ENCODE measurements at places on chromosomes 5 and 9.

DNA sequence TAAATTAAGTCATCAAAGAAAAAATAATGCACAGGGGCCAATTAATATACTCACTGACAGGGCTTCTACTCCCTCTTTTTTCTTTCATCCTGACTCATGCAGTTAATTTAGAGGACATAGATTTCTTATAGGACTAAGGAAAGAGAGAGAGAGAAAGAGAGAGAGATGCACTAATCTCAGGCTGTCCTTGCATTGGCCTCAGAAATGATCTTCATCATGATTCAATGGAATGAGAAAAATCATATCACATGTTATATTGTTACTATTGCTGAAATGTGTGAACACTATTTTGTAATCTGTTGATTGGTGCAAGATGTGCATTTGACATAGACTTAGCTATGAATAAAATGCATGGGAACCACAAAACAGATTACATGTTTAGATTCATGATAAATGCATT, 608.3 kb upstream of the NUDT12 start:
- DNase-seq: no peak

DNA sequence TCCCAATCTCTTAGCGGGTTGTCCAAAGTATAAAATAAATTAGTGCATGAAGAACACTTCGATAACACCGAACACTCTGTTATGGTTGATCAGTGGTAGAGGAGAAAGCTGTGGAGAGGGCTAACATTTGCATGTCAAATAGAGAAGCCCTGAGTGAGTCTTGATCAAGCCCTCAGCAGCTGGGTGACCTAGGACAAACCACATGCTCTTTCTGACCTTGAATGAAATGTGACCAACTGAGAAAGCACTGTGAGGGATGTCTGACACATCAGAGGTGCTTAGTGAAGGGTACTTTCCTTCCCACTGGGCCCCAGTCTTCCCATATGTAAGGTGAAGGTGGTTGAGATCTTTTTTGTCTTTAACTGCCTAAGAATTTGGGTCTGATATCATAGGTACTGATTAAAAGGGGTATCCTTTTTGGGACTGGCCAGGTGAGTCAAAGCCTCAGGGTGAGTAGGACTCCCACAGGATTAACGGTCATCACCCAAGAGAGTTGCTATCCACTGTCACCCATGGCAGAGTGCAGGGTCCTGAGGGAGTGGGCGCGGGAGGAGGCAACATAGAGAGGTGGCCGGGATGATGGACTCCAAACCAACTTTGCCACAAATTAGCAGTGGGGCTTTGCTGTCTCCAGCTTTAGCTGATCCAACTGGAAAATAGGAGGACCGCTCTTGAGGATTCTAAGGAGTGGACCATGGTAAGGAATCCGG, 53.5 kb downstream of the KIF4B start:
- no peak for DNase-seq

DNA sequence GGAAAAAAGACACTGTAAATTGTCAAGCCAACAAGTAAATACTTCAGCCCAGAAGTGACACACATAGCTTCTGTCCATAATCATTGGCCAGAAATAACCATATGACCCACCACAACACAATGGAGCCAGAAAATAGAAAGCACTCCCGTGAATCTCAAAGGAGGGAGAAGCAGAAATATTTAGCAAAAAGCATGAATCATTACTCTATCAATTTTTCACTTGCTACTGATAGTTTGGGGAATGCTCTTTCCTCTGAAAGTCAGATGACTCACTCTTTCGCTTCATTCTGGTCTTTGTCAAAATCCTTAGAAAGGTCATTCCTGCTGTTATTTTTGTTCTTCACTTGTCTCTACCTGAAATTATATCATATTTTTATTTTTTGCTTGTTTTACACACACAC, 312.6 kb downstream of the TMEM232 start:
- no peak for DNase-seq

- DNase-seq: no peak
Observed at GRCh38 chr9:19173598-19174125, 46.4 kb upstream of the PLIN2 start.

DNA sequence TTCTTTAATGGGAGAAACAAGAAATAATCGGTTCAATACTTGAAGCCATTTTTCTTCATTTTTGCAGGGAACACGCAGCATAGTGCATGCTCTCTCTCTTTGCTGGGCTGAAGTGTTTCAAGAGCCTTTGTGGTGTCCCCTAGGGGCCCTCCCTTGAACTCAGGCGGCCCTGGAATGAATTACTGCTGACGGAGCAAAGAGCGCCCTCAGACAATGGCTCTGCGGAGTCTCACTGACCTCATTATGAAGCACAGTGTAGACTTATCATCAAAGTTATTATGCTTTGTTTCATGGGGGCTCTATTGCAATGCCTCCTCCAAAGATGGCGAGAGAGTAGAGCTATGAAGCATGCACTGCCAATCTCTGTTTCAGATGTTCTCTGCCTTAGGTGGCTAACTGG, 64.8 kb upstream of the ADCY2 start:
- DNase-seq: no peak

GRCh38 chr9:79087133-79087532, 484.6 kb upstream of the TLE4 start:
- no peak for DNase-seq

DNA sequence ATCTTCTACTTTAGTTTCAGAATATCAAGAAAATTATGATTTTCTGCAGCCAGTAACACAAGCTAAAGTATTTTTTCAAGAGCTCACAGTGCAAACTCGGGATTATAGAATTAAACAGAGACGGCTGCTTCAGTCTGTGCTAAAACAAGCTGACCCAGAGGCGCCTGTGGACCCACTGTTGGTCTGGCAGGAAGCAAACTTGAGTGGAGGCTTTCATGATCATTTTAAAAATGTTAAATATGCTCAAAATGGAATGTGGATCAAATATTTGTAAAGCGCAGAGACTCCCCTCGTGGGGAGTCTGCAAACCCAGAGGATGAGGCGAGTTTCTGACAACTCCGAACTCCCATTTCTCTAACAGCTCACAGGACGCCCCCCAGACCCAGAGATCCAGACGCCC, 13.0 kb downstream of the ROR2 start:
- DNase-seq: no peak

- peak; percentile 58 for DNase-seq
Observed at GRCh38 chr9:132235894-132236661, 74.2 kb downstream of the NTNG2 start.

- DNase-seq: peak; percentile 35
Observed at GRCh38 chr9:26744191-26744965, 148.2 kb downstream of the CAAP1 start.

DNA sequence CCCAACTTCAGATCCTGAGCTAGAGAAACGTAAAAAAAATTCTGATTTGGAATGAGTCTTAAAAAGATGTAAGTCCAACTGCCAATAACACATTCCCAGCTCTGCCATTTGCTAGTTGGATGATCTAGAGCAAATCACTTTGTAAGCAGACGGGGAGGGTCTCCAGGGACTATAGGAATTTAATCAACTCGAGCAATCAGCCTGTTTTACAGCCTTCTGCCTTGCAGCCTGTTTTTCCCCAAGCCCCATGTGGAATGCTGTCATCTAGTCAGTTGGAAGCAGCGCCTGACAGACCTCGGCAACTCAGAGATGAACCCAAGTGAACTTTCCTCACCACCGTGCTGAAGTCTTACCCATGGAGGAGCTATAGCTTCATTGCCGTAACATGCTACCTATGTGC, 34.8 kb upstream of the HRH2 start:
- DNase-seq: no peak

DNA sequence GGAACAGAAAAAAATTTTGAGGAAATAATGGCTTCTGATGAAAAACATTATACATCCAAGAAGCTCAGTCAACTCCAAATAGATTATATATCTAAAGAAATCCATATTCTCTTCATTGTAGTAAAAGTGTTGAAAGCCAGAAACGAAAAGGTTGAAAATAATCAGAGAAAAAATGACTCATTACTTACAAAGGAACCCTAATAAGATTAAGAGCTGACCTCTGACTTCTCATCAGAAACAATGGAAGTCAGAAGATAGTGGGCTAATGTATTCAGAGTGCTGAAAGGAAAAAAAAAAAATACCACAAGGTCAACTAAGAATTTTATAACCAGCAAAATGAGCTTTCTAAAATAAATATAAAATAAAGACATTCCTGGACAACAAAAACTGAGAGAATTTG, 60.0 kb downstream of the HSD17B4 start:
- no peak for DNase-seq

DNA sequence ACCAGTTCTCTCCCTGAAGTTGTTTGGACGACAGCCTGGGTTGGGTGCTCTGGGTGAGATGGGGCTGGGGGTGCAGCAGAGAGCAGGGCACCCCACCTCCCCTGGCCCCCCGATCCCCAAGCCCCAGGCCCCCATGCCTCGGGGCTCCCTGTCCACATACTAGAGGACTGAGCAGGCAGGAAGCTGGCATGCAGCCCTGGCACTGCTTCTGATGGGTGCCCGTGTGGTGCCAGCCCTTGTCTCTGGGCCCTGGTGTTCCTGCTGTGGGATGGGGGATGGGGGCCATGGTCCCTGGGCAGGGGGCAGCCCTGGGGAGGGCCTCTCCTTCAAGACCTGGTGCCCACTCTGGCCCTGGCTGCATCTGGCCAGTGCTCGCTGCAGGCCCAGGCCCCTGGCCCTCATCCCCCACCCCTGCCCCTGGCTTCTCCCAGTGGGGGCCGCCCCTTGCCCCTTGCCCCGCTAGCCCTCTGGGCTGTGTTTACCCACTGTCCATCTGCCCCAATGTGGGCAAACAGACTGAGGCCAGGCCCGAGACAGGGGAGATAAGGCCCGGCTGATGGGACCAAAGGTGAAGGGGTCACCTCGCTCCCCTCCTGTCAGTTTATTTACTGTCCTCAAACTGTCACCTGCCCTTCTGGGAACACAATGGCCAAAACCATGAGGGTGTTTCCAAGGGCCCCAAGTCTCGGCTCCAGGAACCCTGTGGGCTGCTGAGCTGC, 67.3 kb upstream of the RXRA start:
- no peak for DNase-seq

DNA sequence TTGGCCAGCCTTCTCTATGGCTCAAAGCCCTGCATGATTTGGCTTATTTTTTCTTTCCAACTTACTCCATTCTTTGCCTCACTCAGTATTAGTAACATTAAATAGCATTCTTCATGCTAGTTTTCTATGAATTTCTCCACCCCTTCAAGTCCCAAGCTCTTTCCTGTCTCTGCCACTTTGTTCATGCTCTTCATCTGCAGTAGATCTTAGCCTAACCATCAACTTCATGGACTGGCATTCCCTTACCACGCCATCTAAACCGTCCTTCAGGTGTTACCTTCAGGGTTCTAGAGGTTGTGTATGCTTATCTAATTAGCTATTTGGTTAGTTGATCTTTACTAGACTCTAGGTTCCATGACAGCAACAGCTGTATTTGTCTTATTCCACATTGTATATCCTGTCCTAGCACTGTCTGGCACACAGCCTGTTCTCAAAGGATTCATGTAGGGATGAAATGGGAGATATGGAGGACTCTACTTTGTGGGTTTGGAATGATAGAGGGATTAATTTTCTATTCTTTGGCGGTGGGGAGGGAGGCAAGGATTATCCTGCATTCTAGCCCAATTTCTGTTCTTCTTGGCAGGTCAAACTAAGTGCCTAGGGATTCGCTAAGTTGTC, 26.4 kb downstream of the TMEM167A start:
- no peak for DNase-seq

- peak; percentile 12 for DNase-seq
Observed at GRCh38 chr9:133509179-133510083, 15.3 kb downstream of the MYMK start.

DNA sequence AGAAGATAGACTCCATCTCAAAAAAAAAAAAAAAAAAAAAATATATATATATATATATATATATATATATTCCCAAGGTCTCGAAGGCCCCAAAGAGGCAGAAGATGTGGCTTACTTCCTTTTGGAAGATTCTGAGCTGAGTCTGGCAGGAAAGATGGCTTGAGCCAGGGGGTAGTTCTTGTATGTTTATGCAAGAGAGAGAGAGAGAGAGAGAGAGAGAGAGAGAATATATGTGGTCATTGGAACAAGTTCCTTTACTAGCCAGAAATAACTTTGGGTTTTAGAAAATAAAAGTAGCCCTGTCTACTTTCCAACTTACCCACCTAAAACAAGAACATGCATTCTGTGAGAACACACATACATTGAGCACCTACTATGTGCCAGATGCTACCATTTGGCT, 17.6 kb downstream of the NCS1 start:
- DNase-seq: no peak

DNA sequence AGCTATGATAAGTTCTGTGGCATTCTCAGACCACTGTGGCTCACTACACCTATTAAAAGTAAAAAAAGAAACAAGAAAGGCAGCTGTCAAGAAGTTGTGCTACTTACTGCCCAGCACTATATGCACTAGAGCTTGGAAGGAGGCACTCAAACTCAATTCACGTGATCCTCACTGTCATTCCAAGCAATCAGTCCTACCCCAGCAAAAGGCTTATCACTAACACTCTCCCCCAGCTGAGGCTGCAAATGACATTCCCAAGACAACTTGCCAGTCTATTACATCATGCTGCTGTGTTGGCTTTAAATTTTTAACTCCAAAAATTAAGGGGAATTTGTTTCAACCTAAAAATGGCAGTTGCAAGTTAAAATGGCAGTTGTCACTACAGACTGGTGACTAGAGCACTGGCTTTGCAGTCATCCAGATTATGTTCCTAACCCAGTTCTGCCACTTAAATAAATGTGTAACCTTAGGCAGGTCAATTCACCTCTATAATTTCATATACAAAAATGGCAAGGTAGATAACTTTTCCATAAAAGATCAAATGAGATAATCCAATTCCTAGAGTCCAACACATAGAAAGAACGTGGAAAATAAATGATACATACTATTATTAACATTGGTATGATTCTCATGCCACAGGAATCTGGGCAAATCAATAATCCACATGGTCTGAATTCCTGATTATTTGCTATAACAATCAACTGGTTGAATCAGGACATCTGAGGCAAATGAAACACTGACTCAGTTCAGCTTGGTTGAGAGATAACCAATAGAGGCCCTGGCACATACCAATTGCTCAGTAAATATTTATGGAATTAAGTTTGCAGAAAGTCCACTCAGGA, 52.4 kb downstream of the FBXW11 start:
- DNase-seq: no peak

- no peak for DNase-seq
Observed at GRCh38 chr5:171122372-171122771, 186.7 kb upstream of the TLX3 start.

- DNase-seq: no peak
Observed at GRCh38 chr5:144429405-144429804, 258.7 kb downstream of the KCTD16 start.

DNA sequence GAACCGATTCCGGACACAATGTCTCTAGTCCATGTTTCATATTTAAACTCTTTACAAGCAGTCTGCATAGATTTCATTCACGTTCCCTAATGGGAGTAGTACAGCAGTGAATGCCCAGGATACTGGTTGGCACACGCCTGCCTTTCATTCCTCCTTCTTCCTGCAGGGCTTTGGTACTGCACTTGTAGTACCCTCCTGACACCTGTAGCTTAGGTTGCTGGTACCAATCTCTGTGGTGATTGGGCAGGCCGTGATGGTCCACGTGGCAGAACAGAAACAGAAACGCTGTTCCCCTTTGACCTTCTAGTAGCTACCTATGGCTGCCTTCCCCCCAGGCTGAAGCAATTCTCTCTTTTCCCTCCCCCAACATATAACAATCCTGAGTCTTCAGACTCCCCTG, 107.3 kb upstream of the MEGF10 start:
- no peak for DNase-seq
